ENCODE measurements at places on chromosomes 11 and 22.

DNA sequence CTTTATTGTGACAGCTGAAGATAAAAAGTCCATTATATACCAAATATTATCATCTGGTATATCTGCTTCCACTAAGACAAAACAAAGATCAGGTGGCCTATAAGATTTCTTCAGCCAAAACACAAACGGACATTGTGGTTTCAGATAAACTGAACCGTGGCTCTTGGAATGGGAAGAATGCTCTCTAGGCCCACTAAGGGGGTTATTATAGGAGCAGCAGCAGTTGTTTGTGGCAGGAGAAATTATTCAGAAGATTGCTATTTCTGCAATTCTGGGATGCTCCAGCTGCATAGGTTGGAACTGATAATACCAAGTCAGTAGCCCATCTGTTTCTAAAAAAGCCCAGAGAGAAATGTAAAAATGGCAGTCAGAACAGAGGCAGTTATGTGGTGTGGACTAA lies 145.3 kb downstream of the NCAM1 start:
- DNase-seq = peak; percentile 86

DNA sequence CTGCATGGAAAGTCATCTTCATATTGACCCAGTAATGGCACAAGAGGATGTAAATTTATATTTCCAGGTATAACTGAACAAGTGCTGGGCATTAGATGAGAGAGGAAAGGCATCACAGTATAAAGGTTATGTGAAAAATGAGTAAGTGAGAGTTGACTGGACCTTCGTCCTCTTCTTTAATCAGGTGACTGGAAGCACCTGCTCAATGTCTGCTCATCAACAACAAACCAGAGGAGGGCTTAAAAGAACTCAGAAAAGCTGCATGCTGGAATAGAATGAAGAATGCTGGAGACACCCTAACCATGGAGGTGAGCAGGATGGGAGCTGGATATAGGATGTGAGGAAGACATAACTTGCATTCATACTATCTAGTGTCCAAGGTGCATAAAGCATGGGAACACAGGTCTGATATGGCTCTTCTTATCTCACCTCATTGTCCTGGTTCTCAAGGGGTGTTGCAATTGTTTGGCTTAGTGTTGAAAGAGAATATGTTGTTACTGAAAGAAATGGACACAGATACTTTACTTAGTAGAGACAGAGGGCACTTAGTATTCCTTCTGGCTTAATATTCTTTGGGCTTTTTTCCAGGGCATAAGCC lies 7.3 kb upstream of the SLC22A9 start:
- no peak for DNase-seq

DNA sequence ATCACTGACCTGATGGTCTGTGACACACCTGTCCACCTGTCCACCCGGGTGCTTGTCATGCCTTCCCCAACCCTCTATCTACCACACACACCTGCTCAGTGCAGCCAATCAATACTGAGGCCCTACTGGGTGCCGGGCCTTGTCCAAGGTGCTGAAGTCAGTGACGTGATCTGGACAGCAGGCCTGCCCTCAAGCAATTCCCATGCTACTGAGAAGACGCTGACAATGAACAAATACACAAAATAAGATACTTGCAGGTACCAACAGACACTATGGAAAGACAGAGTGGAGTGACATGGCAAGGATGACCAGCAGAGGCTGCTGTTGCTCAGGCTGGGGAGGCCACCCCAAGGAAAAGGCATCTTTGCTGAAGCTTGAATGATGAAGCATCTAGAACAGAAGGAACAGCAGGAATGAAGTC lies 21.2 kb downstream of the PLAAT3 start:
- no peak for DNase-seq

DNA sequence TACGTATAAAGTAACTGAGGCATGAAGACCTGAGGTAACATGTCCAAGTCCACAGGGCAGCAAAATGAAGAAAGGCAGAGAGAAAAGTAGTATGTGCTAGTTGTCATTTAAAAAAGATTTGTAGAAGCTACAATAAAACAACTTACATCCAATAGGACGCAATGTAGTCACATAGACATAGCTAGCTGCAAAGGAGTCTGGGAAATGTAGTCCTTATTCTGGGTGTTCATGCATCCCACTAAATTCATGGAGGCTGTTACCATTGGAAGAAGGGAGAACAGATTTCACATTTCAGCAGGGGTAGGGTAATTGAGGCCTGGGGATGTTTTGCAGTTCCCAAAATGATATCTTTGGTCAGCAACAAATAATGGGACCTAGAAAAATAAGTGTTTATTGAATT lies 571.4 kb downstream of the MIAT start:
- DNase-seq = no peak

DNA sequence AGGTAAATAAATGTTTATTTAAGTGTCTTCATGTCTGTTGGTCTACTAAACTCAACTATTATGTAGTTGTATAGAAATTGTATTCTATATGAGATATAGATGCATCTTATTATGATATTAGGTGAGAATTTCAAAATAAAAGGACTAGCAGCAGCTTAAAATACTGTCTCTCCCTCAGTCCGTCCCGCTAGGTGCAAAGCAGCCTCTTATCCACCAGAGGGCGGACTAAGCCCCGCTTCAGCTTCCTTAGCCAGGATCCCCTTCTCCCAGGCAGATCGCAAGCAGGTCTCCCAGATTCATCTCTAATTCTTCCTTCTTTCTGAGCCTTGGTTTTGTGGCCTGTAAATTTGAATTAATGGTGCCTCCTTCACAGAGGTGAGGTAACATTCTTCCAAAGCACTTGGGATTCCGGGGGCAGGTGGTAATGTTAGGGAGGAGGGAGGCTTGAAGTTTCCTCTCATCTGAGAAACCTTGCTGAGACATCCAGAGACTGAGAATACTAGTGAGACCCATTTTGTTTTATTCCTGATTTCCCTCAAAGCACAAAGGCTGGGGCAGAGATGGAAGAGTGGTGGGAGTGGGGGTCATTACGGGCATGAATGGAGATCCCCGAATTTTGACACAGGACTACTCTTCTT lies 13.5 kb upstream of the INSC start:
- peak; percentile 54 for DNase-seq

DNA sequence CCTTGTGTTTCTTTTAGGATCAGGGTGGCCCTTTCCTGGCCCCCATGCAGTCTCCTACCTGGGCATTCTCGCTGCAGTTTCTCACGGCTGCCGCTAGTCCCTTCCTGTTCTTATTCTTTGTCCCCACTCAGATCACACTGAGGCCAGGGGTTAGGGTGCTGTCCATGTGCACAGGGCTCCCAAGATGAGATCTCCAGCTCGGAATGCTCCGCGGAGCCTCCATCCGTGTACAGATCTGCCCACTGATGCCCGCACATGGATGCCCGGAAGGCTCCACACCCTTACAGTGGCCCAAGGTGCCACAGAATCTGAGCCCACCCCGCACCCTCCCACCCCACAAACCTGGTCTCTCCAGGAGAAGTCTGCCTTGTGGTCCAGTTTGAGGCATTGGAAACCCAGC lies 457.3 kb downstream of the TBC1D22A start:
- DNase-seq = no peak

DNA sequence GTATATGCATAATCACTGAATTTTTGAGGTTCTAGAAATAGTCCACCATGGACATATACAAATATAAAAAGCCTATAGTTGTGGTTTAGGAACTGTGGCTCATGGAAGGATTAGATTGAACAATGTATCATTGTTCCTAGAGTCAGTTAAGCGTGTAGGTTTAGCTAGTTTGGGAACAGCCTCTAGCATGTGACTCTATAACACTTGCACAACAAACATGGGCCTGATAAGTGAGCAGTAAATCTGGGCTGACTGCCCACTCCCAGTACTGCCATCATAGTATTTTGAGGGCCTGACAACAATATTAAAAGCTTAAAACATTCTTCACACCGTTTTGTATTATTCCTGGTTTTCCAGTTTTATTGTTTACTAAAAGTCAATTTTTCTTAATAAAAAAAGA lies 47.0 kb downstream of the YAP1 start:
- peak; percentile 64 for DNase-seq

- no peak for DNase-seq
Observed at GRCh38 chr11:109586789-109587188, 164.8 kb downstream of the C11orf87 start.

GRCh38 chr11:55914482-55914881 lies at the start of gene OR5W2:
OR5W2 (minus strand) TSS chr11:55914582; CDS start chr11:55914582, 0 bp downstream.
- DNase-seq = no peak

DNA sequence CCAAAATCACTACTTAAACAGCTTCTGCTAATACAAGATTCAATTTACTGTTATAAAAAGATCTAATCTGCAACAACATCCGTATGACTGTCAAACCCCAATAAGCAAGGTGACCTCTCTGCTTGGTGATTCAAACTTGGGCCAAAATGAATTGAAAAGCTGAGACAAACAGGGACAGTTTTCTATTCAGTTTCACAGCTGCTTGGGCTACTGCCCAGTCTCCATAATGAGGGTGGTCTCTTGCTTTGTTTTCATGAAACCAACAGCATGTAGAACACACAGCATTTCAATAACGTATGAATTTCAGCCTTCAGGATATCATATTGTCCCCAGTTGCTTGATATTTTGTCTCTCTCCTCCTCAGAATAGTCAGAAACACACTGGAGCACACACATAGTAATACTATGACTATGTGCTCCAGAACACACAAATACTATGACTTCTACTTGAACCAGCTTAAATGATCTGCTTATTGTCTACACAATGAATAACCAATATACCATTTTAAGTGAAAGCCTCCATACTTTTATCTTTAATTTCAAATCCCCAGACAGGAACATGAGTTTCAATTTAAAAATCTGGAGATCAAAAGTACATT lies 285.0 kb downstream of the TTC28 start:
- no peak for DNase-seq

DNA sequence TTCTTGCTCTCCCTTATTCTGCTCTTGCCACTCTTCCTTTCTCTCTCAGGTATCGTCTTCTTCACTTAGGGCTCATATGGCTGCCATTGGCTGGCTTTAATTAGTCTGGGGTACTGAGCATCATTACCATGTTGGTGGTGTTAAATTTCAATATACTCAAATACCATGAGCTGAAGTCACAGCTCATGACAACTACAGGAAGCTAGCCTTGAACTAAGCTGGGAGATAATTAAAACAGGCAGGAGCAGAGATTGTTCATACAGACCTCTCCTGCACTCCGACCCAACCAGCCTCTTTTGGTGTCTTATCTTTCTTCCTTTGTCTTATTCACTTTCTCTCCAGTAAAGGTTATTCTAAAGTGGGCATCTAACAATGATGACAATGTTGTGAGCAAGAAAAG lies 130.9 kb upstream of the BLID start:
- DNase-seq = peak; percentile 82

DNA sequence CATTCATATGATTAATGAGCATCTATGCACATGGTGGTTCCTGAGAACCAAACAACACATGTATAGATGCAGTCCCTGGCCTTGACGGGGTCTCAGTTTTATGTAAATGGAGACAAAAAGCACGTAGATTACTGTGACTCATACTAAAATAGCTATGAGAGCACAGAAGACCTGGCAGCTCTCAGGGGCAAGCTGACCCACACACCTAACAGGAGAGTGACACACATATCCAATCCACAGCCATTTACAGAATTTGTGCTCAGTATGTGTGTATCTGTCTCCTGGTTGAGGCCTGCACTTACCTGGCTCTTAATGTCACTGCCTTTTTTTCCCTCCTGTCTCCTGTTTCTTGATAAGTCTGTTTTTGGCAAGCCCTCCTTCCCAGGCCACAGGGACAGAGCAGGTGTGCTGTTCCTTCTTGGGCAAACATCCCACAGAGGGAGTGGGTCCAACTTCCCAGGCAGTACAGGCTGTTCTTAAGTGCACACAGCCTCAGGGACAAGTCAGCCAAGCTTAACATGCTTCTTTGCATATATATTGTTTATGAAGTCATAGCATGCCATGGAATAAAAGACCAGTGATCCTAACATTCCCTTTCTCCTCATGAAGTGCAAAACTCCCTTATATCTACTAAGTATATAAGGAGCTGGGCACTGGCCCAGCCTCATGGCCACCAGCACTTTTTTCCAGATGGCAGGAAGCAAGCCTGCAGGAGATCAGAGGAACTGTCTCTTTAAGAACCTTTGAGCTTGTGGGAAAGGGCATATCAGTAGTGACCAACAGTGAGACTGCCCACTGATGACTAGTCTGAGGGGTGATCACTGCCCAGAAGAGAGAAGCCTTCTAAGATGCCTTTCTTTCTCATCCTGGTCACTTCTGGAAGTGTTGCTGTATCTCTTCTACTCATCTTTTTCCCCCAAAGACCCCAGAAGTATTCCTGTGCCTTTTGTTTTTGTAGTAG lies 124.7 kb upstream of the CCDC90B start:
- no peak for DNase-seq

GRCh38 chr22:37930270-37930951 lies 23.0 kb downstream of the C22orf23 start:
- no peak for DNase-seq

GRCh38 chr11:114082767-114083181 lies 23.3 kb downstream of the ZBTB16 start:
- DNase-seq = no peak

DNA sequence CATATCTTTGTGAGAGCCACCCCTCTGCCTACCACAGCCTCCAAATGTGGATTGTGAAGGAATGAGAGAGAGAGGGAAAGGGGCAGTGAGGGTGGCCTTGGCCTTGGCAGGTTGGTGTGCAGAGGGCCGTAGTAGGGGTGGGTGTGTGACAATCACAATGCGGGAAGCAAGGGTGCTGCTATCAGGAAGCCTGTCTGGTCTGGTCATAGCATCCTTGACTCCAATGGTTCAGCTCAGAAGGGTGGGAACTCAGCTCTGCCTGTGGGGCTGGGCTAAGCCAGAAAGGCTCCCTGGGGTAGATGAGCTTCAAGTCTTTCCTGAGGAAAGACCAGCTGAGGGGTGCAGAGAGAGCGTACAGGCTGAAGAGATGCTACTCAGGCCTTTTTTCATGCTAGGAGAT lies 72.7 kb downstream of the RRM1 start:
- DNase-seq = no peak

DNA sequence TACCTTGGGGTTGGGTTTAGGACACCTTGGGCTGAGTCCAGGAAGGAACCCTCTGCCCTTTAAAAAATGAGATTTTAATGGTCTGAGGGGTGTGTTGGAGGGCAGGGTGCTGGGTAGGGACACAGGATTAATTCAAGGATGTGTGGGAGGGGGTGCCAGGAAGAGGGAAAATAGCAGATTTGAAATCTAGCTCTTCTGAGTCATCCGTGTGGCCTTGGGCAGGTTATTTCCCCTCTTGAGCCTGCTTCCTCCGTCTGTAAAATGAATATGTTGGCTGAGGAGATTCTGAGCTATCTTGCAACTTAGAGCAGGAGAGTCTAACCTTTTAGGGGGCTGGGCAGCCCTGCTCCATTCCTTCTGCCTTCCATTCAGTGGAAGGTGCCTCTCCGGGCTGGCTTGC lies 3.0 kb downstream of the TSPAN18 start:
- DNase-seq = peak; percentile 52

DNA sequence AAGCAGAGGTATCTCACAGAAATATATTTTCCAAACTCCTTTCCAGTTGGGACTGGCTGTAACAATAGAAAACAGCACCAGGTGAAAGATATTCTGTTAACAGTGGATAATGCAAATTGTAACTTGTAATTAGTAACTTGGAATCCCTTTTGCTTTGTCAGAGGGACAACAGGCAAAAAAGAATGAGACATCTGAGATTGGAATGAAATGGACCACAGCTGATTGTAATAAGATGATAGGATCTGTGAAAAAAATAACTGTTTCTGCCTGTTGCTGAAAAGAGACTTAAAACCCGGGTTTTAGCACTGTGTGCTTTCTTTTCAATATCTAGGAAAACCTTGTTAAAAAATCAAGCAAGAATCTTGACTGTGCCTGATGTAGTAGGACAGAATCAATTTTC lies 655.7 kb downstream of the METTL15 start:
- DNase-seq = peak; percentile 48
